ENCODE measurements at places on chromosomes 5 and 9.

DNA sequence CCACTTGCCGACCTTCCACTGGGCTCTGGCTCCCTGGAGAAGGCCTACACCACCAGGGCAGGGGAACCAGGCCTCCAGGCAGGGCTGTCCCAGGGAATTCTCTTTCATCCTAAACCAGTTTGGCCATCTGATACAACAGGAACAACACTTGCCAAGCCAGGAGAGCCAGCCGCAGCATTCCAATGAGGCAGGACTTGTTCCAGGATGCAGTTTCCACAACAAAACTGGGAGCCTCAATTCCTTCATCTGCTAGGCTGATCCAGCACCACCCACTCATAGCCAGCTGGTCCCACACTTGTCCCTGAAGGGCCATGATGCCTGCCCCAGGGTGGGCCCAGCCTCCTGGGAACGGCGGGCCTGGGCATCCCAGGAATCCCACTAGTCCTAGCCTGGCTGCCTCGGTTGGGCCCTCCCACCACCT is 26.0 kb downstream of the BICD2 start:
- DNase-seq, result no peak

DNA sequence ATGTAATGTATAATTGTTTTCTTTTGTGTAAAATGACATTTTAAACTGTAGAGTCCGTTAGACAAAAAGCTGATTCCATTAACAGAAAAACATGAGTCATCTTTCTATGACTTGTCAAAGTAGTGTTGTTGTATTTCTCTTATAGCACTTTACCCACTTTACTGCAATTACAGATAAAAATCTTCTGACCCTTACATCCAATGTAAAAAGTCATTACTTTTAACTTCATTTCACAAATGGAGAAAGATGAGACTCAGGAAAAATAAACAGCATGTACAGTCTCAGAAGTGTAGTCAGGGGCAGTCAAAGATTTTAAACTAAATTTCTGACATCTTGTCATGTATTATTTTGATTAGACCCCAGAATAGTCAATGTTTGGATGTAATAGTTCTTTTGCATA is 146.6 kb downstream of the CTNND2 start:
- no peak for DNase-seq

- no peak for DNase-seq
Measured at GRCh38 chr9:112029921-112030444, 133.4 kb downstream of the UGCG start.

DNA sequence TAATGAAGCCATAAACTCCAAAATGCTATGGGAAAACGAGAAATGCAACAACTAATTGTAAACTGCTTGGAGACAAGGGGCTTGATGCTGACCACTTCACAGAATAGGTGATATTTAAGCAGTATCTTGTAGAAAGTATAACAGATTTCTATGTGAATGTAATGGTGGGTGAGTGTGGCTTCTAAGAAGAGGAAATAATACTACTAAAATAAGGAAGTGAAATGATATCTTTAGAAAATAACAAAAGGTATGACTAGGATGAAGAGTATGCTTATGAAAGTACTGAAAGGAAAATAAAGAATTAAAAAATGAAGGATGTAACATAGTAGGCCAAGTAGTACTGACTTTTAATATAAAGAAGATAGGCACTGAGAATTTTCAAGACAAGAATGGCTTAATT is 94.2 kb downstream of the AGTPBP1 start:
- DNase-seq, result no peak

- no peak for DNase-seq
Measured at GRCh38 chr5:137730336-137730735, 5.6 kb downstream of the KLHL3 start.

- no peak for DNase-seq
Measured at GRCh38 chr9:21110708-21111576, 30.7 kb downstream of the IFNW1 start.

DNA sequence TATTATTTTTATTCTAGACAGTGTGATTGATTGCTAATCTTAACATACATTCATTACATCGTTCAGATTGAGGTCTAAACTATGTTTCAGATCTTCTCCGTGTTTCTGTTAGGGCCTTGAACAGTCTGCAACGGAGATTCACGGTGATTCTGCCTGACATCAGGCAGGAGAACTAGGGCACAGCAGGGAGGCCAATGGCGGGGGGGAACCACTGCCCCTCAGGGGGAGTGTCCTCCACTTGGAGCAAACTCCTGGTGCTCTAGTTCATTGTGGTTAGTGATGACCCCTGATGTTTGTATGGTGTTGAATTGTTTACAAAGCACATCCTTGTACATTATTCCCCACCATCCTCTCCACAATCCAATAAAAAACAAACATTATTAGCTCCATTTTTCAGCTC is 173.5 kb downstream of the ZNF608 start:
- no peak for DNase-seq

DNA sequence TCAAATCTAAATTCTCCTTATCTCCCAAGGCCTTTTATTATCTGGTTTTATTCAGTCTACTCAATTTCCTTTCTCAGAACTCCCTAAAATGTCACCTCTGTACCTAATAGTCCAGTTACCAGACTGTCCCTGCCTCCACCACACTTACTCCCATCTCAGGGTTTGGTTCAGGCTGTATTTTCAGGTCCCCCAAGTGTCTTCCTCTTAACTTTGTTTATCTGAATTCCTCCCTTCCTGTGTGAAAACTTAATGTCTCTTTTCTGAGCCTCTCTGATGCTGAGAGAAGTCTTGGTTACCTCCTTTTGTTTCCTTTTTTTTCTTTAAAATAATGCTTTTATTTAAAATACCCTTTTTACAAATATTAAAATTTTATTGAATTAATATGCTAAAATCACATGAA is 133.4 kb downstream of the PAM start:
- DNase-seq, result no peak

DNA sequence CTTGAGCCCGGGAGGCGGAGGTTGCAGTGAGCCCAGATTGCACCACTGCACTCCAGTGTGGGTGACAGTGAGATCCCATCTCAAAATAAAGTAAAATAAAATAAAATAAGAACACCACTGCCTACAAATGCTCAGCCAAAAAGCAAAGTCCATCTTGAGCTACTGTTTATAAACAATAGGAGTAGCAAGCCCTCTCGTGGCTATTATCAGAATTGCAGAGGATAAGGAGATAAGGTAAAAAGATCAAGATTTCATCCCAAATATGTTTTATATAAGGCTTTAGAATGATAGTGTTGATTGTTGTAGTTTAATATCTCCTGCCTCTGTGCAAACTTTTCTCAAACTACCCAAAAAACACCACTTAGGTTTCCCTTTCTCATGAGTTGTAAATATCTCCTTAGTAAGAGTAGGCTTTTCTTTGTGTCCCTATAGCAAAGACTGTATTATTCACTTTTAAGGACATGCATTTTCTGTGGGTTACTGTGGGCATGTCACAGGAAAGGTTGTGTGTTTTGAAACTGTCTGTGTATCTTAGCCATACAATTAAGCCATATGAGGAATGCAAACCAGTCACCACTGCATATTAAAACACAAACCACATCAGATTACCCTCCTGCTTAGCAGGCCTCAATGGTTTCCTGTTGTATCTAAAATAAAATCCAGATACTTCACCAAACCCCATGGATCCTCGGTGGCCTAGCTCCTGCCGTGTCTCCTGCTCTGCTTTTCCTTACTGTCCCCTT is 31.8 kb upstream of the CKS2 start:
- no peak for DNase-seq

DNA sequence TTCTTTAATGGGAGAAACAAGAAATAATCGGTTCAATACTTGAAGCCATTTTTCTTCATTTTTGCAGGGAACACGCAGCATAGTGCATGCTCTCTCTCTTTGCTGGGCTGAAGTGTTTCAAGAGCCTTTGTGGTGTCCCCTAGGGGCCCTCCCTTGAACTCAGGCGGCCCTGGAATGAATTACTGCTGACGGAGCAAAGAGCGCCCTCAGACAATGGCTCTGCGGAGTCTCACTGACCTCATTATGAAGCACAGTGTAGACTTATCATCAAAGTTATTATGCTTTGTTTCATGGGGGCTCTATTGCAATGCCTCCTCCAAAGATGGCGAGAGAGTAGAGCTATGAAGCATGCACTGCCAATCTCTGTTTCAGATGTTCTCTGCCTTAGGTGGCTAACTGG is 64.8 kb upstream of the ADCY2 start:
- DNase-seq, result no peak

GRCh38 chr5:178471711-178472110 is 118.5 kb downstream of the COL23A1 start:
- no peak for DNase-seq

DNA sequence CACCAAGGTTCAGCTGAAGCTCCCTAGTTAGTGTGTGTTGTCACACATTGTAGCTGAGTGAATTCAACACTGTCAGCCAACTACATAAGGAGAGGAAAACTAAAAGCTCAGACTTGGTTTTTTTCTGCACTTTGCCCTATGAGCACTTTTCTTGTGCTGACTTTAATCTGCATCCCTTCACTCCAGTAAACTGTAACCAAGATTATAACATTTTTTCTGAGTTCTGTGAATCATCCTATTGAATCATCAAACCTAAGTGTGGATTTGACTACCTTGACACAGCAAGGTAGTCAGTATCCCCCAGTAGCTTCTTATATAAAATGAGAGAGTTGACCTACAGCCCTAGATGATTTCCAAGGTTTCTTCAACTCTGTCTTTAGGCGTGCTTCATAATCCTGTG is 325.0 kb downstream of the AGTPBP1 start:
- no peak for DNase-seq

DNA sequence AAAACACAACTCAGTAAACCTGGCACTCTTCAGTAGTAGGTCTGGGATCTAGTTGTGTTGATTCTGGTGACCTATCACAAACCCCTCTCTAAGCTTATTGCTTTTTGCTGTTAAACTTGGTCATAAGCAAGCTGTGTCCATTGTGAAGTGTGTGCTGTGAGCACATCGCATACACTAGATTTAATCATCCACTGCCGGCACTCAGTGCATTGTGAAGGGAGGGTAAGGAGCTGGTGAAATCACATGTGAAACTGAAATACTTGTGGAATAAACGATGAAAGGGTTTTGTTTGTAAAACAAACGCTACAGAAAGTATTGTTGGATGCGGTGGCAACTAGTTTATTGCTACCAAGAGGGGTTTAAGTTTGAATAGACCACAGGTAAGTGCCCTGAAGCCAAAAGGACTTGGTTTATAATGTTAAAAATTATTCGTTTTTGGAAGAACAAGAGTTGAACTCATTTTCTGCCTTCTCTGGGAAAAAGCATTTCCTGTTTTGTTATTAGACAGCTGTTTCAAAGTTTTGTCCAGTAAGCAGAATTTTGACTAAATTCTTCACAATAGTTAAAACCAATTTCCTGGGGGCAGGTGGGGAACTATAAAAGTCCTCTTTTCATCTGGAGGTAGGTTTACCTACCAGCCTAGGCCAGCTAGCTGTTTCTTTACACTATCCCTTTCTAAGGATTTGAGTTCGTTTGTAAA is 24.6 kb downstream of the TJP2 start:
- no peak for DNase-seq

- DNase-seq, result no peak
Measured at GRCh38 chr5:59458321-59458720, 435.2 kb downstream of the PDE4D start.

DNA sequence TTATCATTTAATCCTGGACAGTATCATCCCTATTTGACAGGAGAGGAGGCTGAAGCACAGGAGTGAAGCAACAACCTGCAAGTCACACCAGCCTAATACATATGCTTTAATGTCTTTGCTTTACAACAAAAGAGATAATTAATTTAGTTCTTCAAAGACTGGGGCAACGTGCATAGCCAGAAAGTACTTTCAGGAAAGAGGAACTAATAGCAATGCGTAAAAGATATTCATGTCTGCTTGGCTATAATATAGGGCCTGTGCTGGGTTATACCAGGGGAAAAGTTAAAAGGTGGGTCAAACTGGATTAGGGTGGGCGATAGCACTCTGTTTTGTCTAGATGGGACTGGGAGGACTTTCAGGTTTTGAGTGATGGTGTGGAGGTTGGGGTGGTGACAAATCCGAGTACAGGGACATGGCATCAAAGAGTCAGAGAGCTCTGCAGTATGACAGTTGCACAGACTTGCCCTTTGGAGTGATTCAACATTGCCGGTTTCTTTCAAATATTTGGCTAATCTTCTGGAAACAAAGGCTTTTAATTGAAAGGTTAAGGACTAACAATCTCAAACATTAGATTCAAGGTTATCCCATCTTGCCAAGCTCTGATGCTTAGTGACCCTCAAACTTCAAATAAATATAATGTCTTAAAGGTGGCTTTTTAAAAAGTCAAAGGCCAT is 11.9 kb downstream of the DAB2 start:
- no peak for DNase-seq

- no peak for DNase-seq
Measured at GRCh38 chr9:93037476-93037971, 21.0 kb upstream of the SUSD3 start.

DNA sequence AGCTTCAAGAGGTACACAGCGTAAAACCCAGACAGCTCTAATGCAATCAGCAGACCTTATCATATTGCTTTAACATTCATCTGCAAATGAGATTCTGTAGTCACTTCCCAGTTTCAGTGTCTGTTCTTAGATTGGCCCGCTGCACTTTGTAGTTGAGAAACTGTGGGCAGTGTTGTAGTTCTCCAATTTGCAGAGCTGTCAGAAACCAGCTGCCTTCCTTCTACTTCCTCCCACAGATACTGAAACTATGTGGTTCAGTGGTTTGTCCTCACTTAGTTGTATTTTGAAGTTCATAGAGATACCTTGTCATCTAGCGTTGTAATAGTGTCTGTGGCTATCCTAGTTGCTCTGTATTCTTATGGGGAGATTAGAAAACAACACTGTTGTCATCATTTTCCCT is 39.6 kb upstream of the TRIM36 start:
- peak; percentile 8 for DNase-seq

DNA sequence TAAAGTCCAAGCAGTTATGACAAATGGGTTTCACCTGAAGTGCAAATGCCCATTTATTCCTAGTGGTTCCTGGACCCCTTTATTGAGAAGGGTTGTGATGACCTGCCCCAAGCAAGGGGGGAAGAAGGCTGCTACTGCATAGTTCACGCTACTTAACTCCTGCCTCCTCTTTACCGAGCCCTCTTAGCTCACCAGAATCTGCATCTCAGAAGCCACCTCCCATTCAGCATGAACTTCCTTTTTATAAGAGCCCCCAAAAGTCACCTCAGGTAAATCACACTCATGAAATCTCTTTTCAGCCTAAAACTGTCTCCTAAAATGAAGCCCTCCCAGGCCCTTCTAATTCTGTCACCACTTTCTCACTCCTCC is 26.6 kb upstream of the C9orf72 start:
- no peak for DNase-seq

- no peak for DNase-seq
Measured at GRCh38 chr9:118595719-118596305, 773.4 kb downstream of the BRINP1 start.

GRCh38 chr5:139126711-139127111 is 71.5 kb downstream of the SIL1 start:
- DNase-seq, result no peak

DNA sequence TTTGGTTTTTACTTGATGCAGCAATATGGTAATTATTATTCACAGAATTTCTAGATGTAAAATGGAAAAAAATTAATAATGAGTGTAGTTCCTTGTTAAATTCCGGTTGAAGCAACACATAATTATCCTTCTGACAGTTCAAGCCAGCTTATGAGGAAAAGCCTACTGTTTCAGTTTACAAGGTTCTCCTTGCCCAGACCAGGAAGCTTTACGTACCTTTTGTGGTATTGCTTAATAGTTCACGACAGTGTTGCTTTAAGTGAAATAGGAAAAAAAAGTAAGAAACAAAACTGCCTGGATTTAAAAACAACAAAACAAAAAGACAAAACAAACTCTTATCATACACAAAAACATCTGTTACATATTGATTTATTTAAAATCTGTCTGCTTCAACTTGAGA is 547.3 kb upstream of the C9orf72 start:
- no peak for DNase-seq

Measured in stimulated activated CD4-positive, alpha-beta T cell treated with anti-CD3 and anti-CD28 coated beads, Interleukin-12 subunit alpha, Interleukin-12 subunit beta, amount 100 ng/mL, for 24 hours (primary cell).